ENCODE measurements at places on chromosomes 12 and 14.

DNA sequence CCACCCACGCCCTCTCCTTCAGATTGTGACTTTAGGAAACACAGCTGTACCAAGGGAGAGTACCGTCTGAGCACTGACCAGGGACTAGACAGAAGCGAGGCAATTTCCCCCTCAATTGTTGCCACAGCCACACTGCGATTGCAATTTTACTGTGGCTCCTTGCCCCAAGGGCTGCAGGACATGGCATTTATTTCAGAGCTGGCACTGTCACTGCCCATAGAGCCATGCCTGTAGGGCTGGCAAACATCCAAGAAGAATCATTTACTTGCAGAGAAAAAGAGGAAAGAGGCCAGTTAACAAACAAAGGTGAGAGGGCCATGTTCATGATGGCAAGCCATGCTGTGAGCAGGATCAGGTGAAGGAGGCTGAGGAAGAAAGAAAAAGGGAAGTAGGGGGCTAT is 129.6 kb downstream of the EMP1 start:
- DNase-seq, result no peak

DNA sequence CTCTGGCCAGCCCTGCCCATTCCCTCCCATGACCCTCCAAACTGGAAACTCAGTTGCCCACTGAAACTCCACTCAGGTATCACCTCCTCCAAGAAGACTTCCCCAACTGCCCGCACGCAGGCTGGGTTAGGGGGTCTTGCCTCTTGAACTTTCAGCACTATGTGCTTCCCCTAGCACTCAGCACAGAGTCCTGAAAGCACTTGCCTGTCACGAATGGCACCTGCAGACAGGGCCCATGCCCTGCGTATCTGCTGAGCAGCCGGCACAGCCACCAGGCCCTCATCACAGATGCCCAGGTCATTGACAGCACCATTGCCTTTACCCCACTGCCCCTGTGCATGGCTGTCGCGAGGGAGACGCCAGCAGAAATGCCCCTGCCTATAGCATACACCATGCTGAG is 11.2 kb downstream of the CCDC88C start:
- DNase-seq, result no peak

DNA sequence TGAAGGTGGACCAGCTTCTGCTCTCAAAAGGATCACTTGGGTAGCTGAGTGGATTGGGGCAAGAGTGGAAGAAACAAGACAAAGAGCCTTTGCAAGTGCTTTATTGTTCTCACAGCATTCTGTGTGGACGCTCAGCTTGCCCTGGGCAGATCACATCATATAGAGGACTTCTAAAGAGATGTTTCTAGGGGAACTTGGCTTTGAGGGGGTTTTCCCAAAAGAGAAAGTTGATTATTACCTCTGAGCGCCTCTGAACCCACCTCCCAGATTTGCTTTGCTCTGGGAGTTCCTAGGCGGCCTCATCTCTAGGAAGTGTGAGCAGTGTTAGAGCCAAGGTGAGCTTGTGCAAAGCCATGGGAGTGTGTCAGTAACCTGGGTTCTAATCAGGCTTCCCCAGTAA is 81.7 kb downstream of the RIN3 start:
- DNase-seq, result no peak

DNA sequence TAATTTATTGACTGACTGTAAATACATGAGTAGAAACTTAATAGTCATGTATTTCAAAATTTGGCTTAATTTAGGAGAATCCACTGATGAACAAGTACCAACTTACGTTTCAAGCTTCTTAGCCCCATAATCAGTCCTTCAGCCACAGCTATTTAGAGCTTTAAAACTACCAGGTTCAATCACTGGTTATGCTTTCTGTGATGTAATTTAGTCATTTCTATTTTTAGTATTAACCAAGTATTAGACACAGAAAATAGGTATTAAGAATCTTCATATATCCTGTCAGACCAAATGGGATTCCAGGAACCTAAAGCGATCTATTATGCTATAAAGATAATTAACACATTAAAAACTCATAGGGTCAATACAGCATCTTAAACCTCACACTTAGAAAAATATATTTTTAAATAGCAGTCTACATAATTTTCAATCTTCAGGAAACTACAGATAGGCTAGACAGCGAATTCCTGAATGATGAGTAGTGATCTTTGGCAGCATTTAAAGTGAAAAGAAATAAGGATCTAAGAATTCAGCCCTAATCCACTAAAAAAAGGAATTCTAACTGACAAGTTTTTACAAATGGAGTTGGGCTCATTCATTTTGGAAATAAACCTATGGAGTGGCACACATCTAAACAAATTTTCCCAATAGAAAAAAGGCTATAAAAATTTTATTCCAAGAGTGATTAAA is 51.5 kb downstream of the ZC3H14 start:
- DNase-seq, result no peak

DNA sequence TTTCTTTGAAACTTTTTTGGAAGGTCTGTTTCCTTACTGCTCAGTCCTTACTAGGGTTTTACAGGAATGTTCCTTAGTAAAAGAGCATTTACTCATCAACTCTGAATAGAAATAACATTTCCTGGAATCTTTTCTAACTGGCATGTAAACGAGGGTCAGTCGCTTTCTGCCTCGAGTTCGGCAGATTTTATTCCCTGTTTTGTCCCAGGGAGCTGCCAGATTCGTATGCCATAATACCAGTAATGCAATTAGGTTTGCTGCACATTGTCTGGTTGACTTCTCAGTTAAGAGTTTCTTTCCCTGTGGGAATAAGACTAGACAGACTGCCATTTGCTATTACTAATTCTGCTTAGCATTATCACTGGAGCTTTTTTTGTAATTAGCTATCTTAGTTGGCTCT is 91.9 kb downstream of the VRK1 start:
- no peak for DNase-seq

GRCh38 chr12:46459861-46460545 is 87.4 kb upstream of the SLC38A2 start:
- no peak for DNase-seq

DNA sequence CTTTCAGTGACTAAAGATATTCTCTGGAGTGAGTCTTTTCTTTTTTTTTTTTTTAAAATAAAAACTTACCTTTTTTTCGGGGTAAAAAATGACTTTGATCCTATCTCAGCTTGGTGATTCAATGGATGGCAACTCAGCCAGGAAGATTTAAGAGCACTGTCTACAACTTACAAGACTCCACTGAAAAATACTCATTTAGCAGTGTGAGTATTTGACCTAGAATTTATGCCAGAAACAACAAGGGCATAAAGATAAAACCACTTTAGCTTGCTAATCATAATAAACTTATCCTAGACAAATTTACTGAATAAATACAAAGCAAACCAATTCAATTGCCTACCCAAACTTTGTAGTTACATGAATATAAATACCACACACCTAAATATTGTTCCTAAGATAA is 446.6 kb downstream of the RPS29 start:
- no peak for DNase-seq

DNA sequence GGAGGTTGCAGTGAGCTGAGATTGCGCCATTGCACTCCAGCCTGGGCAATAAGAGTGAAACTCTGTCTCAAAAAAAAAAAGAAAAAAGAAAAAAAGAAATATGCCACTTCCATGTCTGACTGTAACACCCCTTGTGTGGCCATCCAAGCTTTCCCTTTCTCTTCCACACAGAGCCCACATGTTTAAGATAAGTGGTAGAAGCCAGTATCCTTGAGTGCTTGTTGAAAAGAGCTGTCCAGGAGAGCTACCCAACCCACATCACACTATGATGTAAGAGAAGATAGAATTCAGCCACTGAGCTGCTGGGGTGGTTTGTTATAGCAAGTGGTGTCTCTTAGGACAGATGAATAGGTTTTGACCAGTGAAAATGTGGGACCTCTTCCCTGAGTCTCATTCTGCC is 82.1 kb downstream of the ZNF664 start:
- no peak for DNase-seq

DNA sequence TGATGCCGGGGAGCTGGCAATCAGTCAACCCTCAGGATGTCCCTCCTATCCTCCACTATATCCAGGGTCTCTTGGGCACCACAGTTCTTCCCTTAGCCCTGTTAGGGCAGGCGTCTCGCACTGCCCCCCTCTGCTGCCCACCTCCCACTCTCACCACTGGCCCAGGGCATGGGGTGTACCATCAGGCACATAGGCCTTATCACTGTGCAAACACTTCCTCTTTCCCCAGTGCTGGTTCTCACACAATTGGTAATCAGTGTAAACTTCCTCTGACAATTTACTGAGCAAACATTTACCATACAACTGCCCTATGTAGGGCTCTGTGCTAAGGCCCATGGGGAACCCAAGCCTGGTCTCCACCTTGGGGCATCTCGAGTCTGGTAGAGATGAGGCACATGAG is 20.1 kb upstream of the TMED10 start:
- DNase-seq, result no peak

DNA sequence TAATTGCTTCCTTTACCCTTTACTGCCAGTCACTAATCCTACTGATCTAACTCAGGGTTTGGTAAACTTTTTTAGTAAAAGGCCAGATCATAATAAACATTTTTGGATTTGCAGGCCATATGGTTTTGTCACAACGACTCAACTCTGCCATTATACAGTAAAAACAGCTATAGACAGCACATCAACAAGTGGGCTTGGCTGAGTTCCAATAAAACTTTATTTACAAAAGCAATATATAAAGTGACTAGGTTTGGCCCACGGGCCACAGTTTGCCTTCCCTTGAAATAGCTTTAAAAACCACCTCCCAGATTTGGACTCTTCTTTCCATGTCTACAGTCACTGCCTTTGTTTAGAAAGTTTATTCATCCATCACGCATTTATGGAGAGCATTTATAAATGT is 146.9 kb downstream of the NTF3 start:
- DNase-seq, result no peak

DNA sequence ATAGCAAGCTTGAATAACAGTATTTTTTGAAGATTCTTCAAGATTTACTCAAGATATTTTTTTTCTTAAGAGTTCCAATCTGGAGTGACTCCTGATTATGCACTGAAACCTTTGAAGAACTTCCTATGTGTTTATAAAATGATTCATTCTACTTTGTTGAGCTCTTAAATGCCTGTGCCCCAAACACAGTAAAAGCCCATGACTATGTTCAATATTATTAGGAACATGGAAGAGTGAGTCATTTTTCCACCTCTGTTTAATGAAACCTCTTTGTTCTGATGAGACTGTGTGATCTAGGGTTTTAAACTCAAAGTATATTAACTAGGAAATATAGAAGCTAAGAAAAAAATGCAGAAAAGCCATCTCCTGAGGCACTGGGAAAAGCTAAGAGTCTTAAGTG is 415.0 kb upstream of the FBXO33 start:
- DNase-seq, result no peak

- no peak for DNase-seq
These were observed 81.0 kb upstream of the FZD10 start for GRCh38 chr12:130081117-130081805.

- no peak for DNase-seq
These were observed 27.7 kb downstream of the PPP4R3A start for GRCh38 chr14:91482263-91483013.

DNA sequence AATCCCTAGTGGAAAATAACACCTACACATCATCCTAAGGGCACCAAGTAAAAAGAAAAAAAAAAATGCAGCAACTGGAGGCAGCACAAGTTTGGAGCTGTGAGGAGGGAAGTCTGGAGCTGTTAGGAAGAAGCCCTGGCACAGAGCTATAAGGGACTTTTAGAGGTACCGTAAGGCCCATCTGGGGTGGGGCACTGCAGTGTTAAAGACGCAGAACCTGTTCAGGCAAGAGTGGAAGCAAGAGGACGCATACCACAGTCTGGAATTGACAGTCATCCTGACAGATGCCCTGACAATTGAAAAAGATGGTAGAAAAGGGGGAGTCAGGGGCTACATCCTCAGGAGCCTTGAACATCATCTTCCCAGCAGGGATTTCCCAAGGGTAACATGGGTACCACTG is 195.9 kb upstream of the PLEKHG7 start:
- no peak for DNase-seq

DNA sequence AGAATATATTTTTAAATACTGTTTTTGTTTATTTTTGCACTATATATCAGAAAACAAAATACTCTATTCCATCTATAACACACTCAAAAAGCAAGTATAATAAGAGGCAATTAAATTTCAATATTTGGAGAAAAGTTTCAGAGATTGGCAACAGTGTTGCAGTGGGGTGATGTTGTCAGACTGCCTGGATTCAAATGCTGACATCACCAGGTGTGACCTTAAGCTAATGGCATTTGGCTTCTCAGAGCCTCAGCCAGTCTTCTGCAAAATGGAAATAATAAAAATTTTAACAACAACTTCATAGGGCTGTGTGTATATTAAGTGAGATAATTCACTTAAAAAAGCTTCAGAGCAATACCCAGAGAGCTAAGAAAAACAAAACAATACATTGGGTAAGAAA is 74.7 kb downstream of the TMTC1 start:
- DNase-seq, result no peak

DNA sequence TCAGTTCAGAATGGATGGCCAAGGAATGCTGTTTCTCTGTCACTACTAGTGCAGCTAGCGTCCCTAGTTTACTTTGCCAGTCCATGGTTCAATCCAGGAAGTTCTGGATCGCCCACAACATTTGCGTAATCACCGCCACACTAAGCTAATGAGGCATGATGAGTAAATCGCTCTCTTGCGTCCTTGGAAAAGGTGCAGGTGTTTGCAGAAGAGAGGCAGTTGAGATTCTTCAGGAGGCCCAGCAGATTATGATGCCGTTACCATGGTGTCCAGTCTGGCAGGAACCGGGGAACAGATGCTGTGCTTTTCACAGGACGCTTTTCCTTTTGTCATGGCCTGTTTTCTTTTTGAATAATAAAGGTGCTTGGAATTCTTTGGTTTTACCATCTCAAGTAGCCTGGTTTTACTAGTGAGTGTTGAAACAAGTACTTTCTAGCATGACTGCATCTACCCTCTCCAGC is 9.0 kb downstream of the TPH2 start:
- peak; percentile 44 for DNase-seq

GRCh38 chr14:86038387-86039042 is 508.6 kb downstream of the FLRT2 start:
- peak; percentile 30 for DNase-seq

DNA sequence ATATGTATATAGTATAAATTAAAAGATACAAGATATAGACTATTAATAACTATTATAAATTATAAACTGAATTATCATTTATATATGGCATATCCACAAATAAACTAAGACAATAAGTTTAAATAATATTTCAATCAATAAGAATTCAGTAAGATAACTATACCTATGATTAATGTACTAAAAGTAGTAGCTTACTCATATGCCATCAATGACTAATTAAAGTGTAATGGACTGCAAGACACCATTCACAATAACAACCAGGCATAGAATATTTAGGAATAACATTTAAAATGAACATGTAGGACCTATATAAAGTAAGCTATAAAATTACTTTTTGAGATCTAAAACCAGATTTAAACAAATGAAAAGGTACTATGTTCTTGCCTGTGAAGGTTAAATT is 18.8 kb downstream of the KCNC2 start:
- DNase-seq, result no peak
